ENCODE measurements at places on chromosomes 2 and 18.

- no peak for DNase-seq
These were observed 41.5 kb downstream of the ANTXR1 start for GRCh38 chr2:69054431-69054830.

- DNase-seq: peak; percentile 42
These were observed 433 bp downstream of the SH3RF3 start for GRCh38 chr2:109129356-109129920.

GRCh38 chr18:31042406-31043181 lies at the start of gene DSC3:
DSC3 (minus strand) TSS chr18:31042742; CDS start chr18:31042660, 82 bp downstream.
- peak; percentile 38 for DNase-seq

DNA sequence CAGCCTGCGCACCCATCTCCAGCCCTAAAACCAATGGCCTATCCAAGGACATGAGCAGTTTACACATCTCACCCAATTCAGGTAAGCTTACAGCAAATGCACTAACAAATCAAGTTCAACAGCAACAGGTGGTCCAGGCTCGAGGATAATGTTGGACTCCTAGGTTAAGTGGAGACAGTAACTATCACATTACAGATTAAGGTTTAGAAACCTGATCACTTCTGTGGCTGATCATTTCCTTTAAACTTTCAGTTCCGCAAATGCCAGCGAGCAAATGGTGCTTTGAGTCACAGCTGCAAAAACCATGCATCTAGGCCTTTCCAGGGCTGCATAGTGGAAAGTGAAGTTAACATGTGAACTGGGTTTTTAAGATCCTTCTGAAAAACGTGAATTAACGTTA lies 259.4 kb downstream of the GBX2 start:
- no peak for DNase-seq

DNA sequence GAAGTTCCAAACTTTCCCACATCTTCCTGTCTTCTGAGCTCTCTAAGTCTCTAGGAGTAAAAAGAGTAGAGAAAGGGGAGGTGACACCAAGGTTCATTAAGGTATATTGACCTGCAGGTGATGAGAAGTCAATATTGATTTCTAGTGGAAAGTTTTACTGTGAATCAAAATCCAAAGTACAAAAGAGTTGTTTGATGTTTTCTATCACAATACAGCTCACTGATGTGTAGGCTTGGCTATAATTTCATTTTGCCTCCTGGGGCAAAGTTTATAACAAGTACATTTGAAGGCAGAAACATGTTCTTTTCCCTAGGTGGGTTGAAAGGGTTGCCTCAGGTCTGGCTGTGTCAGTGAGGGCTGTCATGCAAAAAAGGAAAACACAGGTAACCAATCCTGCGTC lies 65.2 kb upstream of the LRPPRC start:
- no peak for DNase-seq

DNA sequence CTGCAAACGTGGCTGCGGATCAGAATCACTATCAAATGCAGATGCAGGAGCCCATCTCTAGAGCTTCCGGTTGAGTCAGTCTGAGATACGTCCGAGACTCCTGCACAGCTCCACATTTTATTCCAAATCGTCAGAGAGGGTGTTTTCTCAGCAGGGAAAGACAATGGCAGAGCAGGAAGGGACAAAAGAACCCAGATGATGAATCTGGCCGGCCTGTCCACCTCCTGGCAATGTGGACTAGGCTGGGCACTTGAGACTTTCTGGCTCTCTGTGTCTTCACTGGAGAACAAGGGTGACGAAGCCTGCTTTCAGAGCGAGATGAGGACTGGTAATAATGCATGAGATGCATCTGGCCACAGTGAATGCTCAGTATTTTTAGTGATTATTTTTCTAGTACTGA lies 255.9 kb upstream of the MYT1L start:
- DNase-seq: no peak

- peak; percentile 60 for DNase-seq
These were observed 565.7 kb downstream of the ZEB2 start for GRCh38 chr2:143954186-143954585.

DNA sequence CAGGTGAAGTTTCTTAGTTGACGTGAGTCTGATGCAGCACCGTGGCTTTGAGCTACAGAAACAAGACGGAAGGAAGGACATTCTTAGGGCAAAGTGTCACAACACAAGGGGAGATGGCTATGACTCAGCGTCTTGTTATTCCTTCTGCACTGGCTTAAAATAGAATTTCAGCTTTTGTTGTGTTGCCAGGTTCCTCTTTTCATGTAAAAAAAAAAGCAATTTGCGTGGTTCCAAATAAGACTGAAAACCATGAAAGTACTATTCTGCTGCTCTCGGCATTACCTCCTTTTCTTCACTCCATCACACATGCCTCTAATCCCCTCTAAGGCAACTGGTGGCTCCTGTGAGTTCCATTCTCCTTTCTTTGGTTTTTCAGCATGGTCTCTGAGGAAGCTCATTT lies 150.1 kb downstream of the ANTXR1 start:
- DNase-seq: peak; percentile 94

DNA sequence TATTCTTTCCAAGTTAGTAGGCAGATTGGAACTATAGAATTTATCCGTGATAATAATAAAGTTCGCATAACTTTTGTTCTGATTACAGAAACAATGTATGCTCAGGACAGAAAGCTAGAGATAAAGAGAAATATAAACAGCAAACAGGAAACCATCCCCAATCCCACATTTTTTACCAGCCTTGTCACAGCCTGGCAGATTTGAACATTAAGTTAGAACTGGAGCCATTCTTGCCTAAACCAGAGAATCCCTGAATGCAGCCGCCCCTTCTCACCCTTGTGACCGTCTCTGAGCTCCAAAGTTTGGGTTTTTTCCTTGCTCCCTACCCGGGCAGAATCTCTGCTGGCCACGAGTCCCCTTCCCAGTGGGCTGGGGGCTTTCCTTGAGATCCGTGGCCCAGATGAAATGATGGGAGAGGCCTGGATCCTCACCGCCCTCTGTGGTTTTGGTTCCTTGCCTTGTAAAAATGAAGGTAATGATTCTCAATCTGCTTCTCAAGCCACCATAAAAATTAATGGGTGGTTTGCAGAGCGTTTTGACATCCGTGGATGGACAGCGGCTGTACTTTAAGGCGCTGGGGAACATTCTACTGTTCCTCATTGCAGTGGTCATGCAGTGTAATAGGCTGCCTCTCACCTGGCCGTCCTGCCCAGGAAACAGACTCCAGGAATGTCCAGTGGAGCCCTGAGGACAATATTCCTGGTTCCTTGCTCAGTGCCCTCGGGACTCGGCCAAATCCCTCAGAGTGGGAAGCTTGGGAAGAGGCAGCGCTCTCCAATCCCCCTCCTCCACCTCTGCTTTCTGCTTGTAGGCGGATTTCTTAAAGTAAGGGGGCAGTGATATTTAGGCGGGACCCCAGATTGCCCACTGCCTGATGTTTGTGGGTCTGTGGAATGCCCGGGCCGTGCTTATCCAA lies 1.6 kb downstream of the SH3BP4 start:
- no peak for DNase-seq

DNA sequence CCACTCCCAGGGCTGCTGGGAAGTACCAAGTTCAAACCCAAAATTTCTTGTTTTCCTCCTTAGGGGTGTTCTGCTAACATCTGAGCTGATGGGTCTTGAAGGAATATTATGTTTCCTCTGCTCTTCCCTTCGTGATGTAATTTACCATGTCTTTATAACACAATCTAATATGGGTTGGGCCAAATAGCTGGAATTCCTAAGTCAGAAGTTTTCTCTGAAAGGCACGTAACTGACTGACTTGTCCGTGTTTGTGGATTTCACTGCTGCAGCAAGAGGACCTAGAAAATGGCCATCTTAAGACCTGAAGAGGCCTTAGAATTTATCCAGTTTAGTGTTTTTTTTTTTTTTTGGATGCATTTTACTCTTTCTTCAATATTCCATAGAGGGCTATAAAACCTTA lies 256.7 kb downstream of the DCDC2C start:
- DNase-seq: peak; percentile 6

DNA sequence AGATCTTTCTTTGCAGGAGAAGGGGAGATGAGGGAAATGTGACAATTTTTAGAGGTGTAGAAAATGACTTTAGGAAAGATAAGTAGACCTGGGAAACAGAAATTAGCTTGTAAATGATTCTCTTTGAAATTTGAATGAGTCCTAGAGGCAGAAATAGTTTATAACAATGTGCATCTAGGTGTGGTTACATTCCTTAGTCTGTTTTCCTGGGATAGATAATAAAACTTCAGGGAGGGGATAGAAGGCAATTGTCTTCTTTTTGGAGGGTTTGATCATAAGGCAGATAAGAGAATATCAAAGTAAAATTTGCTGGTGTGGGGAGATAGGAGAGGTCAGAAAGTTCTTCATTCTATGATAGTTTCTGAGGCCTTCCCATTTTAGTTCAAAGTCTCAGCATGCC lies 1344.3 kb upstream of the LRRTM1 start:
- DNase-seq: no peak

DNA sequence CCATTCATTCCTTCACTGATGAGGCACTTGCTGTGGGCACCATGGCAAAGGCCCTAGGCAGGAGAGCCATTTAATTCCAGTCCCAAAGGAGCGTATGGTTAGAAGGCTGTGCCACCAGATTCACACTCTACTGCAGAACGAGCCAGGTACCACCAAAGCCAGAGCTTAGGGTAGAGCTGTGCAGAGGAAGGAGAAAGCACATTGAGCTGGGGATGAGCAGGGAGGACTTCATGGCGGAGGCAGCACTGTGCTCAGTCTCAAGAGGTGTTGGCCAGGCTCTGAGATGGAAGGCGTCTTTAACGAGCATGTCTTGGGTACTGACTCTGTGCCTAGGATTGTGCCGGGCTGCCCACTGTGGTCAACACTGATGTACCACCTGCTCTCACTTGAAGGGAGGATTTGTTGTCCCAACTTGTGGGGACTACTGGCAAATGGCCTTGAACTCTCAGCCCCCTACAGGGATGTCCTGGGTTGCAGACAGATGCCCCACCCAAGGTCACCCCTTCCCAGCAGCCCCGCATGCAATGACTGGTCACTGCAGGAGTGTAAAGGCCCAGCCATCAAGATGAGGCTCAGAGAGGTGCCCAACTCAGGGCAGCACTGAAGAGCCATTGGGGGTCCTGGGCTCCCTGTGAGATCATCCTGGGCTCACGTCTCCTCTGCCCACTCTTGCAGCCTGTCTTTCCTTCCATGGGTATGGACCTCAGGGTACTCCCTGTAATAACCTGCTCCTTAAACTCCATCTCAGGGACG lies 251.4 kb downstream of the GLI2 start:
- DNase-seq: no peak

GRCh38 chr2:3966470-3966869 lies 263.1 kb downstream of the DCDC2C start:
- no peak for DNase-seq

DNA sequence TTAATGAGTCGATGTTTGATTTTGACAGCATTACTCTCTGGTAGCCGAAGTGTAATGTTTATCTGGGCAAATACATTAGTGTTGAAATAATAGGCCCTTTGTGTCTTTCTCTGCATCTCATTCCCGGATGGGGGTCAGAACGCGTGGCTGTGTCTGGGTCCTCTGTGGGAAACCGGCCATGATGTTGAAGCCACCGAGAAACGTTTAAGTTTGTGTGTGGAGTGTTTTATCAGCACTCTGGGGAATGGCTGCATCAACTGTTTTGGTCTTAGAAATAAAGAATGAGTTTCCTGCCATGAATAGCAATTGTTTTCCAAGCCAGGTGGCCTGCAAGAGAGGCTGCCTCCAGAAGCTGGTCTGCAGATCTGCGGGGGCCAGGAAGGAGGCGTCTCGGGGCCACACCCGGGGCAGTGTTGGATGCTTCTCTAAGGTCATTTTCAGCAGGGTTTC lies 69.7 kb downstream of the RNF144A start:
- peak; percentile 52 for DNase-seq

GRCh38 chr2:157903626-157904025 lies 27.5 kb upstream of the ACVR1 start:
- no peak for DNase-seq

DNA sequence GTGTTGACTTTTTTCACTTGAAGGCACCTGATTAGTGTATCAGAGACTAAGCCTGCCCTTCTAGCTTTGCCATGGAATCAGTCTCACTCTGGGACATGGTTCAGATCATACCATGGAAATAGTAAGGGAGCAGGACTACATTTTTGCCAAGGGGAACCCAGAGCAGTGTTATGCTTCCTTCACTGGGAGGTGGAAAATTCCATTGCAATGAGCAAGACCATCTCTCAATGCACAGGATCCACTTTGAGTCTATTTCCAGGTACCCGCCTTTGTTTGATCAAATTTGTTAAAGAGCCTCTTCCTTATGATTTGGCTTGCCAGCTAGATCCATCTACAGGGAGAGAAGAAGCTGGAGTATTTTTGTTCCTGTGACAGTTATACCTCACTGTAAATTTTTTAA lies 395.8 kb downstream of the MTX2 start:
- DNase-seq: no peak

GRCh38 chr2:75896779-75897366 lies 186.2 kb upstream of the GCFC2 start:
- DNase-seq: no peak

- peak; percentile 8 for DNase-seq
These were observed at the start of gene NEU4 for GRCh38 chr2:241808721-241809382. NEU4 (plus strand) TSS chr2:241809193; CDS start chr2:241814485, 5,292 bp downstream.

GRCh38 chr2:114011713-114012112 lies 121.8 kb downstream of the ACTR3 start:
- DNase-seq: no peak

DNA sequence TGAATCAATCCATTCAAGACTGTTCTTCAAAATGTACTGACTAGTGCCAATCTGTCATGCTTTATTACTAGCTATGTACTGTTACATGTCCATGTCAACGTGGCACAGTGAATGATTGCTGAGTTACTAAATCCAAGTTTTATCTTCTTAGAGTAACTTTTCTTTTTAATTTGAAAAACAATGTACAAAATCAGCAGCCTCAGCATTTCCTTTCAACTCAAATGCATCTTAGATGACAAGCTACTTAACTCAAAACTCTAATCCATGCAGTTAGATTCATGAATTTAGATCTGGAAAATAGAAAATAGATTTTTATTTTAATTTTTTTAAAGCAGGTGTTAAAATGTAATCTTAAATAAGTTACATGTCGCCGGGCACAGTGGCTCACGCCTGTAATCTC lies 174.2 kb downstream of the CAPN13 start:
- DNase-seq: no peak

- no peak for DNase-seq
These were observed 69.9 kb downstream of the CHRNA1 start for GRCh38 chr2:174694196-174694878.

DNA sequence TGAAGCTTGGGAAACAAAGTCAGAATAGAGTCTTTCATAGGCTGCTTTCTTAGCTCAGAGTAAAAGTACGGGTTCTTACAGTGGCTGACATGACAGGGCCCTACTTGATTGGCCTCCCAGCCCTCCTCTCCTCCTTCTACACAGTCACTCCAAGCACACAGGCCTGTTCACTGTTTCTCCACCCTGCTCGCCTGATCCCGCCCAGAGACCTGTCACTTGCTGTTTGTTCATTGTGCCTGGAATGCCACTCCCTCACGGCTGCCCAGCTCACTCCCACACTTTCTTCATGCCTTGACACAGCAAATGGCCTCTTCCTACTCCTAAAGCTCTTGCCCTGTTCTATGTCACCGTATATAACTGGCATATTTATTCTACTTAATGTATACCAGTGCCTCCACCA lies 104.8 kb downstream of the MAP4K4 start:
- DNase-seq: no peak

GRCh38 chr2:144334551-144334950 lies 185.4 kb downstream of the ZEB2 start:
- no peak for DNase-seq

- peak; percentile 93 for DNase-seq
These were observed 103.4 kb downstream of the TNS1 start for GRCh38 chr2:217899231-217900009.

All from cardiac fibroblast (primary cell).